Muscle of back (tissue), 13 donors: ENCODE measurements at places on chromosomes 7 and 10.

GRCh38 chr10:13347043-13347499, 1.0 kb downstream of the SEPHS1 start:
- peak; percentile 24 for DNase-seq

DNA sequence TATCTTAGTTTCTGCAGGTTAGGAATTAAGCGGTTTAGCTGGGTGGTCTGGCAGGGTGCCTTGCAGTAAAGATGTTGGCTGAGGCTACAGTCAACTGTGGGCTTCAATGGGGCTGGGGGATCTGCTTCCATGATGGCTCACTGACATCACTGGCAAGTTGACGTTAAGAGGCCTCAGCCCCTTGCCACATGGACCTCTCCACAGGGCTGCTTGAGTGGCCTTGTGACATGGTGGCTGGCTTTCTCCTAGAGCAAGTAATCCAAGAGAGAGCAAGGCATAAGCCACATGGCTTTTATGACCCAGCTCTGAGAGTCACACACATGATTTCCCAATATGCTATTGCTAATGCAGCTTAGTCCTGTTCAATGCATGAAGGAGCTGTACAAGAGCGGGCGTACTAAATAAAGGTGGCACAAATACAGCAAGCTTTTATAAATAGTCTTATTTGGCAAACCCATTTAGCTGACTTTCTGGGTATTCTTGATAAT, 109.1 kb downstream of the SEPTIN7 start:
- DNase-seq = no peak

- DNase-seq = no peak
Observed at GRCh38 chr7:130349911-130350782, 5.5 kb downstream of the CPA5 start.

DNA sequence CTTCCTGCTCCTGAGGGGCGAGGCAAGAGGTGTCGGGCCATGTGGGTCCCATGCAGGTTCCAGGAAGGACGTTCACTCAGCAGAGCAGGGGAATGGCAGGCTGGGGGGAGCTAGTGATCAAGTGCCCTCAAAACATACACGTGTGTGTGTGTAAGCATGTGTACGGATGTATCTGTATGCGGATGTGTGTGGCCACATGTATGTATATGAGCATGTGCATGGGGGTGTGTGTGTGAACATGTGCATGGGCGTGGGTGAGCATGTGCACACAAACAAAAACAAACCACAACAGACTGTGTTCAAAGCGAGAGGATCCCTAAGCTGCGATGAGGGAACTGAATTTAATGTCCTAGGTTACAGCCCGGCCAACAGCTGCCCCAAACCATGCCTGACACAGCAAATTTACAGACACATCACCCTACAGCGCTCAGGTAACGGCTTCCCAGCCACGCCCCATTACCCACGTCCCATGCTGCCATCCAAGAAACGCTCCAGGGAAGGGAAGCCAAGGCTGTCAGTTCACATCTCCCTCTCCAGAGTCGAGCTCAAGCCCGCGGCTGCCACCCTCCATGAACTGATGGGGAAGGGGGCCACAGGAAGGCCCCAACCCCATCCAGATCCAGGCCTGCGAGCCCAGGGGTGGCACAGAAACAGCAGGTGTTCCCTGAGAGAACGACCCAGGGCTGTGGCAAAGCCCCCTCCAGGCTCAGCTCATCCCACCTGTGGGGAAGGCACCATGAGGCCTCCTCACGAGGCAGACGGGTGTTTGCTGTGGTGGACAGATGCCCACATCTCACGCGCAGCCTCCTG, 56.6 kb downstream of the PTPRN2 start:
- no peak for DNase-seq

GRCh38 chr10:8300925-8301324, 246.4 kb downstream of the GATA3 start:
- DNase-seq = no peak

GRCh38 chr7:116786791-116787443, 75.5 kb upstream of the CAPZA2 start:
- no peak for DNase-seq

DNA sequence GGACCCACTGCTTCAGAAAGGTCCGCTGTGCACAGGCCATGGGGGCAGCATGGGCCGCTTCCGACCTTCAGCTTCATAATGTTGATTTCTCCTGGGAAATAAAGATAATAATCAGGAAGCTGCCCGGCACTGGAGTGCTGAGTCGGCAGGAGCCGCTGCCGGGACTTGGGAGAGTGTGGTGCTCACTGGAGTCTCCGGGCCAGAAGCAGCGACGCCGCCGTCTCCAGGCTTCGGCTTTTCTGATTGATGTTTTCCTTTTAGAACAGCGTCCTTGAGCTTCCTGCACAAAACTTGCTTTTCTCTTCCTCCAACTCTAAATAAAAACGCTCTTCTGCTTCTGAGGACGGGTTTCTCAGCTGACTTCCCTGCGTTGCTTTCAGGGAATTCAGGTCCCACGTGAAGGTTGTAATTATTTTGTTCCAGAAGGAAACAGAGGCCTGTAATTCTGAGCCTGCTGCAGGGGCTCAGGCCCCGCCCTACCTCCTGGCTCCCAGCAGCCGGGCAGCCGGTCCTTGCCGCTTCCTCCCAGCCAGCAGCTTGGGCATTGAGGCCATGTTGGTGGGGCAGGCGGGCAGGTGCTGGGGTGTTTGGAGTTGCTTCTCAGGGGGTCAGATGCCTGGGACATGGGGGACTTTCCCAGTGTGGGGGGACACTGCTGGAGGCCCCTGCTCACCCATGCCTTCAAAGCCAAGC, 14.7 kb downstream of the PWWP2B start:
- DNase-seq = peak; percentile 67

GRCh38 chr10:110076559-110077318, 69.0 kb downstream of the ADD3 start:
- DNase-seq = peak; percentile 84

DNA sequence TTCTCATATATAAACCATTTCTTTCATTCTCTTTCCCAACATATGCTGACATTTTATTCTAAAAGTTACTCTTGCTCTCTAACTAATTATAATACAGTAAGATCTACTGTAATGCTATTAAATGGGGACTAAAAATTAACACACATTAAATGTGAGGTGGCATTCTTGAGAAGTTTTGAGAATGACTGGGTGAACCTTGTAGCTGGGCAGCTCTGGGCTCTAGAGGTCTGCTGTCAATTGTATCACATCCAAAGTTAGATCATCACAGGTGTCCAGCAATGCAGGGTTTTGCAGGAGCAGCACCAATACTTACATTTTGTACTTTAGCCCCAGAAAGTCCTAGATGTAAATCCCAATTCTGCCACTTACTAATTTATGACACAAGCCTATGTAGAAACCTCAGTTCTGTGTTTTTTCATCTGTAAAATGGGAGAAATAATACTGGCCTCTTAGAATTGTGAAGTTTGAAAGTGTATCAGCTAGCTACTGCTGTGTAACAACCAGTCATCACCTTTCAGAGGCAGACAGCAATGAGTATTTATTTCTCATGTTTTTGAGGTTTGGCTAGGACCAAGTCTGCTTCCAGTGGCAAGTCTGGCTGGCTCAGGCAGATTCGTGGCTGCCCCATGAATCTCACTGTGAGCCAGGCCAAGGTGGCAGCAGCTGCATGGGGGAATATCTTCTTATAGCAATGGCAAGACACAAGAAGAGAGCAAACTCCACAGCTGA, 79.6 kb upstream of the EMX2 start:
- DNase-seq = no peak

GRCh38 chr10:119853574-119853973, 19.1 kb downstream of the MCMBP start:
- DNase-seq = peak; percentile 24

- DNase-seq = peak; percentile 63
Observed at GRCh38 chr10:29734962-29735627, 100.3 kb upstream of the SVIL start.

- DNase-seq = no peak
Observed at GRCh38 chr10:91088300-91089140, 131.9 kb upstream of the PCGF5 start.
